Activated naive CD8-positive, alpha-beta T cell treated with anti-CD3 and anti-CD28 coated beads, Interleukin-2, amount 10 ng/mL, durations not matched to agents 7 days and 5 days (primary cell): ENCODE measurements at places on chromosomes 2 and 18. TPM values are rescaled to one million over a fixed set of nuclear protein-coding genes. Genes with fewer than 3 reads are reported as not detected.
A peak's percentile ranks its signal among the peaks of the same experiment; 100 is the strongest.

DNA sequence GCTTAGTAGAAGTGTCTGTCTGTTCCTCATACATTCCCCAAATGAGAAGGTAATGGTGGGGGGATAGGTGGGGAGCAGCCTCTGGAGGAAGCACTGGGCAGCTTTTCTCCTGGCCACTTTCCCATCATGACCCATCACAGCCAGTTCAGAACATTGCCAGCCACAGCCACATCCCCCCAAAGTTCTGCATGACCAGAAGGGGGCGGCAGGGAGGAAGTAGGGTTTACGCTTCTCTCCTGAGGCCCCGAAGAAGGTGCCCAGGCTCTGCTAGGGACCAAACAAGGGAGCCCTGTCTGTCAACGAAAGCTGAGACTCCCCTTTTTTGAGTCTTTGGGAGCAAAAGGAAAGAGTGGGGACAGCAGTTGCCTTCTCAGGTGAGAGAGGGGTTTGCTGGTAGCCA is 7.7 kb downstream of the IGFBP5 start:
- no peak overlapping the region for H3K4me3 ChIP-seq
- H3K36me3 ChIP-seq, result no peaks in the 10 kb centered on the region
- peak; percentile 53 for DNase-seq

- no peaks in the 10 kb centered on the region for H3K36me3 ChIP-seq
- DNase-seq, result no peak
- peaks cover 18% of the 10 kb centered on the region for H3K4me1 ChIP-seq
- H3K4me3 ChIP-seq, result peak overlapping the region; percentile 93
- no peak overlapping the region for H3K27ac ChIP-seq
- H3K27me3 ChIP-seq, result peaks cover 44% of the 10 kb centered on the region
Observed at GRCh38 chr2:75559680-75560021, 1.1 kb downstream of the EVA1A start.

- DNase-seq, result no peak
- no peaks in the 10 kb centered on the region for H3K36me3 ChIP-seq
- no peak overlapping the region for H3K4me3 ChIP-seq
Observed at GRCh38 chr18:477565-477964, 22.9 kb downstream of the COLEC12 start.

DNA sequence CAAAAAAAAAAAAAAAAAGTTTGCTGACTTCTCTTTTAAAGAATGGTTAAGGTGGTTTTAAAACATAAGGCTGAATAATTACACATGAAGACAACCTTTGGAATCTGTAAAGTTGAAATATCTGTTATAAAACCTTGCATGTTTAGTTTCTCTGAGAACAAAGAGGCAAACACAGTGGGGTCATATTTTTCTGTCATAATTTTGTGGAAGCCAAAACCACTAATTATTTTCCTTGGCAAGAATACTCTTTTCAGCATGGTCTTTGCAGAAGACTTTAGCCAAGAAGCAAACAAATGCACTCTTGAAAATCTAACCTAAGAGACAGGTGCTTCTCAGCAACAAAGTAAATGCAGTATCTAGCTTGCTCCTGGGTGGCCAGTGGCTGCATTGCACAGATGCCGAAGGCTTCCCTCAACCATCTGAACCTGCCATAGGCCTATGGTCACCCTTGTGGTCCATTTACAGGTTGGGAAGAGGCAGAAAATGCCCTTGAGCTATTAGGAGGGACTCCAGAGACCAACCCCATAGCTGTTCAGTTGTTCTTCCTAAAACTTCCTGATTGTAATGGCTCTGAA is 44.8 kb downstream of the ZAP70 start:
- peaks cover 18% of the 10 kb centered on the region for H3K36me3 ChIP-seq
- H3K4me1 ChIP-seq, result peaks cover 27% of the 10 kb centered on the region
- H3K4me3 ChIP-seq, result no peak overlapping the region
- no peak overlapping the region for H3K27ac ChIP-seq
- no peak for DNase-seq

- H3K27me3 ChIP-seq, result peaks cover 6% of the 10 kb centered on the region
- DNase-seq, result no peak
- H3K4me1 ChIP-seq, result no peaks in the 10 kb centered on the region
- no peak overlapping the region for H3K4me3 ChIP-seq
Observed at GRCh38 chr18:58408665-58409064, 220.2 kb downstream of the ALPK2 start.

DNA sequence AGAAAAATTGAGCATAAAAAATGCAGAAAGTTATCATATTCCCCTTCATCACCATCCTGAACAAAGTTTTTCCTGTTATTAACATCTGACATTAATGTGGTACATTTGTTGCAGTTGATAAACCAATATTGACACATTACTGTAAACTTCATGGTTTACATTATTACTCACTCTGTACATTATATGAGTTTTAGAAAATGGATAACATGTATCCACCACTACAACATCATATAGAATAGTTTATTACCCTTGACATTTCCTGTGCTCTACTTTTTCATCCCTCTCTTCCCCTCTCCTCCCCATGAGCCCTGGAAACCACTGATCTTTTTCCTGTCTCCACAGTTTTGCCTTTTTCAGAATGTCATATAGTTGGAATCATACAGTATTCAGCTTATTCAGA is 618.6 kb upstream of the TMEFF2 start:
- no peak overlapping the region for H3K4me3 ChIP-seq
- DNase-seq, result no peak
- no peaks in the 10 kb centered on the region for H3K4me1 ChIP-seq
- no peak overlapping the region for H3K27ac ChIP-seq

DNA sequence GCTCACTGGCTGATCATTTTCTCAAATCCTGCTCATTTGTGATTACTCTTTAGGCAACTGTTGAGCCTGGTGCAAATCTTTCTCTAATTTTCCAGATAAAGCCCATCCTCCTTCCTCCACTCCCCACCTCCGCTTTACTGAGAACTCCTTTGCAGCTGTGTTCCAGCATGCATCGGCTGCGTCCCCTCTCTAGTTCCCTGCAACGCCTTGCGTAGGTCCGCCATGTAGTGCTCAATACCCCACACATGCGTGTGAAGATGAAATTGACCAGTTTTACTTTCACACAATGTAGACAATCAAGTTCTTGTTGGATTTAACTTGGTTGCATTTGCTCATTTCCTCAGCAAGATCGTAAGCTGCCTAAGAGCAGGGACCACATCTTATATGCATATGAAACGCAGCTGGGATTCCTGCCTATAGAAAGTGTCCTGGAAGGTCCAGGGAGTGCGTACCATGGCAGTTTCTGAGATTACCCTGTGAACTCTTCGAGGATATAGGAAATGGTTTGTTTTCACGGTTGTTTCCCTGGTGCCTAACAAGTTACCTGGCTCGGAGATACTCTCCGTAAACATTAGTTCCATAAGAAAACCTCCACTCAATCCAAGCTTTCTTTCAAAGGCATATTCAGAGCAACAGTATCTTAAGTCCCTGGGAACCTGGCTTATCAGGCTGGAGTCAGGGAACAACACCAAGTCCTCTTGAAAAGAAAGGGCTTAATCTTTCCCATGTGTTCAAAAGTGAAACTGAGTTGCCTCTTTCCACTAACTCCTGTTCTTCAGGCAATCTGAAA is 766.4 kb upstream of the ID2 start:
- no peak overlapping the region for H3K27ac ChIP-seq
- no peaks in the 10 kb centered on the region for H3K4me1 ChIP-seq
- H3K4me3 ChIP-seq, result no peak overlapping the region
- no peak for DNase-seq
- H3K36me3 ChIP-seq, result no peaks in the 10 kb centered on the region

- no peaks in the 10 kb centered on the region for H3K4me1 ChIP-seq
- no peak overlapping the region for H3K27ac ChIP-seq
- no peaks in the 10 kb centered on the region for H3K36me3 ChIP-seq
- no peak for DNase-seq
- no peak overlapping the region for H3K4me3 ChIP-seq
- peaks cover 2% of the 10 kb centered on the region for H3K27me3 ChIP-seq
Observed at GRCh38 chr2:11541693-11542274, 7.9 kb downstream of the GREB1 start.

GRCh38 chr2:86038291-86039081 is 67.2 kb downstream of the POLR1A start:
- peaks cover 31% of the 10 kb centered on the region for H3K36me3 ChIP-seq
- peak; percentile 72 for DNase-seq
- H3K4me1 ChIP-seq, result peaks cover 65% of the 10 kb centered on the region
- peak overlapping the region; percentile 99 for H3K27ac ChIP-seq

DNA sequence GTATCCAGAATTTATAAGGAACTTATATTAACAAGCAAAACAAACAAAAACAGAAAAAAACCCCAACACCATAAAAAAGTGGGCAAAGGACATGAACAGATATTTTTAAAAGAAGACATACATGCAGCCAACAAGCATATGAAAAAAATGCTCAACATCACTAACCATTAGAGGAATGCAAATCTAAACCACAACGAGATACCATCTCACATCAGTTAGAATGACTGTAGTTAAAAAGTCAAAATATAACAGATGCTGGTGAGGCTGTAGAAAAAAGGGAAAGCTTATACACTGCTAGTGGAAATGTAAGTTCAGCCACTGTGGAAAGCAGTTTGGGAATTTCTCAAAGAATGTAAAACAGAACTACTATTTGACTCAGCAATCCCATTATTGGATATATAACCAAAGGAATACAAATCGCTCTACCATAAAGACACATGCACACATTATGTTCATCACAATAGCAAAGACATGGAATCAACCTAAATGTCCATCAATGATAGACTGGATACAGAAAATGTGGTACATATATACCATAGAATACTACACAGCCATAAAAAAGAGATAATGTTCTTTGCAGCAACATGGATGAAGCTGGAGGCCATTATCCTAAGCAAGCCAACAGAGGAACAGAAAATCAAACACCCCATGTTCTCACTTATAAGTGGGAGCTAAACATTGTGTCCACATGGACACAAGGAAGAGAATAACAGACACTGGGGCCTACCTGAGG is 25.3 kb downstream of the PREPL start:
- H3K27me3 ChIP-seq, result no peaks in the 10 kb centered on the region
- peaks cover 48% of the 10 kb centered on the region for H3K36me3 ChIP-seq
- no peaks in the 10 kb centered on the region for H3K4me1 ChIP-seq
- no peak overlapping the region for H3K27ac ChIP-seq

DNA sequence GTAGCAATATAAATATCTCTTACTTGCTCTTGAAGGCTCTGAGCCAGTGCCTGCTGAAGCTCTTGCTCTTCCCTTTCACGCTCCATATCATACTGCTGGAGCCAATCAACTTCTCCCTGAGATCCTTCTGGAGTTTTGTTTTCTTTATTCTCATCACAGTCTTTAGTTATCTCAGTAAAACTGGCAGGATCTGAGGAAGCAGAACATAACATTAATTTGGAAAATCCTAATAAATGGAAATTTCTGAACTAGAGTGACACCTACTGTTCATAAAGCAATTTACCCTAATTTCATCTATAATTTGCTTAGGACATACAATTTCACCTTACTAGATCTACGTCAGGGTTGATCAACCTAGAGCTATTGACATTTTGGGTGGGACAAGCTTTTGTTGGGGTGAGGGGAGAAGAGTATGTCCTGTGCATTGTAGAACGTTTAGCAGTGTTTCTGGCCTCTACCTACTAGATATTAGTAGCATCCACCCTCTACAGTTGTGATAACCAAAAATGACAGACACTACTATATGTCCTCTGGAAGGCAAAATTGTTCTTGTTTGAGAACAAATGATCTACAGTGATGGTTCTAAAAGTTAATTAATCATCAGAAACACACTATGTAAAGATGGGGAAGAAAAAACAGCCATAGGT is 47.2 kb downstream of the VIL1 start:
- no peak for DNase-seq
- peaks cover 33% of the 10 kb centered on the region for H3K36me3 ChIP-seq
- no peaks in the 10 kb centered on the region for H3K27me3 ChIP-seq
- no peak overlapping the region for H3K4me3 ChIP-seq

DNA sequence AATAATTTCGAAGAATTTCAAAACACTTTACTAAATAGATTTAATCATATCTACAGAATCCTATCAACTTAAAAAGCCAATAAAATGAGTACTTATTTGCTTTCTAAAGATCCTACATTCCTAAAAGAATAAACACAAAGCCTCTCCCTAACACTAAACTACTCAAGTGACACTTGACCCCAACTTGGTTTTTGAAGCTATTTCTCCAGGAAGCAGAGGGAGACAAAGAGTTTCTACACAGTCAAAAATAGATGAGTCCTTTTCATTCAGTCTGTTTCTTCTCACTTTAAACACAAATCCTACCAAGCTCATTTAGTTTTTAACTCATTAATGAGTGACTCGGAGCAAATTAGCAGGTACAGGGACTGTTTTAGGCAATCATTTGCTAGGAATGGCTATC is 2.1 kb downstream of the ATL2 start:
- H3K27ac ChIP-seq, result no peak overlapping the region
- peaks cover 30% of the 10 kb centered on the region for H3K4me1 ChIP-seq
- no peaks in the 10 kb centered on the region for H3K27me3 ChIP-seq
- peak overlapping the region; percentile 95 for H3K4me3 ChIP-seq
- DNase-seq, result no peak
- H3K36me3 ChIP-seq, result peaks cover 4% of the 10 kb centered on the region

DNA sequence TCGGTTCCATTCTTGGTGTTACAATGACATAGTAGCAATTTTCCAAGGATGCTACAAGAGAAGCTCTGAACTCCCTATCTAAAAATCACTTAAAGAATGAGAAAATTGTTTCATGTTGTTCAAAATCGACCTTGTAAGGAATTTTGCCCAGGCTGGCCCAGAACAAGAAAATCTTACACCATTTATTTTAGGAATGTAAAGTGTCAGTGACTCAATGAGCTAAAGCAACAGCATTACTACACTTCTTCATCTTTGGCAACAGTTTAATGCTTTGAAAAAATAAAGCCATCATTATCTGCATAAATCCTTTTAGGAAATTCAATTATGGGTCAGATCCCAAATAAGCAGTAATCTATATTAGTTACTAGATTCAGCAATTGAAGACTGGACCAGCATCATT is 38.6 kb downstream of the SLC25A12 start:
- H3K36me3 ChIP-seq, result peaks cover 28% of the 10 kb centered on the region
- no peak overlapping the region for H3K4me3 ChIP-seq
- DNase-seq, result no peak
- no peaks in the 10 kb centered on the region for H3K27me3 ChIP-seq
- H3K4me1 ChIP-seq, result peaks cover 3% of the 10 kb centered on the region
- no peak overlapping the region for H3K27ac ChIP-seq

GRCh38 chr2:2409481-2409880 is 78.4 kb upstream of the MYT1L start:
- no peak overlapping the region for H3K27ac ChIP-seq
- DNase-seq, result no peak
- no peak overlapping the region for H3K4me3 ChIP-seq
- no peaks in the 10 kb centered on the region for H3K36me3 ChIP-seq

- DNase-seq, result no peak
- H3K27me3 ChIP-seq, result no peaks in the 10 kb centered on the region
- no peak overlapping the region for H3K27ac ChIP-seq
- H3K36me3 ChIP-seq, result no peaks in the 10 kb centered on the region
Observed at GRCh38 chr2:117349687-117350086, 464.8 kb upstream of the DDX18 start.

PPP1R1C gene
- total RNA-seq, result not detected

ANO7 gene
- 1.4 TPM for total RNA-seq

AKAIN1 gene
- total RNA-seq, result not detected

GAD1 gene
- 1.6 TPM for total RNA-seq

ERFE gene
- not detected for total RNA-seq

IL1B gene
- total RNA-seq, result 0.19 TPM

CCDC142 gene
- 36.8 TPM for total RNA-seq

CCDC85A gene
- total RNA-seq, result not detected

ACOXL gene
- total RNA-seq, result not detected

PAX8 gene
- total RNA-seq, result 2.5 TPM

POLR1B gene
- total RNA-seq, result 27.2 TPM

MEP1B gene
- not detected for total RNA-seq
